AG09319 (cell line): ENCODE measurements at places on chromosomes 7 and 10.

GRCh38 chr10:96896884-96897589, 64.9 kb downstream of the LCOR start:
- no peak for DNase-seq

- no peak for DNase-seq
These were observed 140.7 kb downstream of the SND1 start for GRCh38 chr7:127792528-127793342.

- no peak for DNase-seq
These were observed 42.6 kb downstream of the CDK6 start for GRCh38 chr7:92793656-92794205.

DNA sequence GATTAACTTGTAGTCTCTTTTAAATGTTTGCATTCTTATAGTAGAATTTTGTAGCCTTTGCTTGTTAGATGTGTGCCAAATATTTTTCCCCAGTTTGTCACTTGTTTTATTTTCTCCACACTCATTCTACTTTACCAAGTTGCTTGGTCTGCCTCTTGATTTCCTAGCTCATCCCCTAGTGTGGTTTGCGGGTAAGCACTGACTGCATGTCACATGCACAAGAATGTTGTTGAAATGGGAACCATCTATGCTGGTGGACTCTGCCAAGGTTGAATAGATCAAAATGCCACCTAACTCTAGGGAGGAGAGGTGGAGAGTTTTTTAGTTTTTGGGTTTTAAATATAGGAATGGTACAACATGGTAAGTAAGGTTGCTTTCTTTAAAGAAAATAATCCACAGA, 47.6 kb downstream of the FZD1 start:
- no peak for DNase-seq

DNA sequence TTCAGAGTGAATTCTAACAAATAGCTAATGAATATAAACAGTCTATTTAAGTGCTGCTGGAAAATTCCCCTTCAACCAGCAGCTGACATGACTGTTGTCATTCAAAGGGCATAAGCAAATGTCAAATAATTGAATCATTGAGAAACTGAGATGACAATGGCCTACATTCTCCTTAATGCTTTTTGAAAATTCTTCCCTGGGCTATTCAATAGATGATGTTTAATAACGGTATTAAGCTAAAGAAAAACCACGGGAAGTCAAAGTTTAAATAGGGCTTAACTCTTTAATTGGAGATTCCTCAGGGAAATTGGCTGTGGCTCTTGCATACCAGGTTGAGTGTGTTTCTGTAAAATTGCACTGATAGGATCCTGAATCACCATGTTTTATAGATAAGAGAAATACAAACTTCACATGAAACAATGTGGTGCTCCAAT, 77.0 kb downstream of the ARL4A start:
- DNase-seq, result no peak

DNA sequence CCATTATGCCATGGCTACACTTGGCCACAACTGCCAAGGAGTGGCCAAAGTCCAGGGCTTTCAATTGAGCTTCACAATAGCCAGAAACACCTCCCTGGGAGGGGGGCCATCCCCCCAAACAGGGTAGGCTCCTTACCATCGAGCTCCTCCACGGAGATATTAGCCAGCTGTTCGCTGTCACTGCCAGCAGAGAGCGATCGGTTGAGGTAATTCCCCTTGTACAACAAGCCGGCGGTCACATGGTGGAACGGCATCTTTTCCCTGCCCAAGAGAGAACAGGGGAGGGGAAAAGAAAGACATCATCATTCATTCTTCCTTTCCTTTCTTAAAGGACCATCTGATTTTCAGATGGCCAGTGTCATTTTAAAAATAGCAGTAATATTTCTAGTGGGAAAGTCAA, 133.6 kb downstream of the CALN1 start:
- DNase-seq, result no peak

DNA sequence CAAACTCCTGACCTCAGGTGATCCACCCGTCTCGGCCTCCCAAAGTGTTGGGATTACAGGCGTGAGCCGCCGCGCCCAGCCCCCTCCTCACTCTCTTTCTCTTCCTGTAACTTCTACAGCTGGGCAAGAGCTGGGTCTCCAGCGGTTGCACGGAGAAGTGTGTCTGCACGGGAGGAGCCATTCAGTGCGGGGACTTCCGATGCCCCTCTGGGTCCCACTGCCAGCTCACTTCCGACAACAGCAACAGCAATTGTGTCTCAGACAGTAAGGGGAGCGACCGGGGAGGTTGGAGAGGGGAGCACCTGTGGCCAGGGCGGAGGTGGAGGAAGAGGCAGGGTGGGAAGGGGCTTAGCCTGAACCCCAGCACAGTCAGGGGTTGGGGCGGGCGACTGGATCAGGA, 41.4 kb downstream of the EPHB4 start:
- DNase-seq, result no peak

DNA sequence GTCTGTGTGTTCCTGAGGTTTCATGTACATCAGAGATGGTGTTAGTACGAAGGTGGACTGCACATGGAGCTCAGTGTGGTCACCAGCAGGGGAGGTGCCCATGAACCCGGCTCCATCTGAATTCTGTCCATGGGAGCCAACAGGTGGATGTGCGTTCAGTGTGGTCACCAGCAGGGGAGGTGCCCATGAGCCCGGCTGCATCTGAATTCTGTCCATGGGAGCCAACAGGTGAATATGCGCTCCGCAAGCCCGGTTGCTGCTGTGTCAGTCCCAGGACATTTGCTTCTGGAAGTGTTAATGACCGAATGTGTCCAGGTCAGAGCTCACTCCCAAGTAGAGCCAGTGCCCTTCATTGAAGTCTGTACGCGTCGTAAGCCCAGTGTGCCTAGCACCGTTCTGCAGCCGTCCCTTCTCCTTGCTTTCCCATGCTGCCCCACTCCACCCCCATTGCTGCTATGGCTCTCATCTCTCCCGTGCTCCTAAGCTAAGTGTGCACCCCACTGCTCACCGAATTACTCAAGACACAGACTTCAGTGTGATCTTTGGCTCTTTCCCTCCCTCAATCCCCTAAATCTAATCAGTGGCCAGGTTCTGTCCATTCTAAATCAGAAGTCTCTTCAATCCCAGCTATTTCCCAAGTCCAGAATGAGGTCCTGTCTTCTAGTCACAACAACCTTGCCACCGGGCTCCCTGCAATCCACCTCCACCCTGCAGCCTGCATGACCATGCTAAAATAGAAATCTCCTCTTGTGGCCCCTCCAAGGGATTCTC, 352.4 kb downstream of the TCERG1L start:
- DNase-seq, result no peak

DNA sequence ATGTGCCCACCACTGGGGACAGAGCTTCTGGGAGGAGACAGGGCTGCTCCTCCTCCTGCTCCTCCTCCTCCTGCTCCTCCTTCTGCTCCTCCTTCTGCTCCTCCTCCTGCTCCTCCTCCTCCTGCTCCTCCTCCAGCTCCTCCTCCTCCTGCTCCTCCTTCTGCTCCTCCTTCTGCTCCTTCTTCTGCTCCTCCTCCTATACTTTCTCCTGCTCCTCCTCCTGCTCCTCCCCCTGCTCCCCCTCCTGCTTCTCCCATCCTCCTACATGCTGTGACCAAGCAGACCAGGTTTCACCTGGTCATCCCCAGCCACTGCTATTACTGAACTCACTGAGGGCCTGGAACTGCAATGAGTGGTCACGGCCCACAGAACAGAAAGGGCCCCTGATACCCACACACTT, 154.0 kb upstream of the PPP2R2D start:
- no peak for DNase-seq

GRCh38 chr7:52831321-52831720, 204.1 kb upstream of the POM121L12 start:
- no peak for DNase-seq

DNA sequence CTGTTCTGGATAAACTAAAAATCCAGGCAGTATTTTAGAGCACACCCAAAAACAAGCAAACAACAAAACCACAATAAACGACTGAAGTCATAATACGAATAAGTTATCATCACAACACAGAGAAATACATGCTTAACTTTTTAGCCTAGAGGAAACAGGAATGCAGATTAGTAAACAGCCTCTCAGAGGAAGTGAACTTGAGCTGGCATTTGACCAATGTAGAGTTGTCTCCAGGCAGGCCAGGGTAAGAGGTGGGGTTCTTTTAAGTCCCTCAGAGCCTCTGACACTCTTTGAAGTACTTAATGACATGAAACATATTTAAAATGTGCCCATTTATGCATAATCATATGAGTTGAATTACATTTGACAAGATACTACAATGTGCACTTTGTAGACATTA, 43.3 kb upstream of the PLXDC2 start:
- no peak for DNase-seq

DNA sequence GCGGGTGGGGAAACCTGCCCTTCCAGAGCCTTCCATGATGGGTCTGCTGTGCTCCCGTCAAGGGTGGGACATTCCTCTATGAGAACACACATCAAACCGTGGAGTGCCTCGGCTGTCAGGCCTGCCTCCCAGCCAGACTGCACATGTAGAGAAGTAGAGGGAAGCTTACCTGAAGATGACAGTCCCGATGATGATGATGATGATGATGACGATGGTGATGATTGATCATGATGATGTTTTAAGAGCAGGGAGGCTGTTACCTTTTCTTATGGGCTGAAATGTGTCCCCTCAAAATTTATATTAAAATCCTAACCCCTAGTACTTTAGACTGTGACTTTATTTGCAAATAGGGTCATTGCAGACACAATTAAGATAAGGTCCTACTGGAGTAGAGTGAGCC, 76.1 kb upstream of the ANLN start:
- DNase-seq, result no peak

DNA sequence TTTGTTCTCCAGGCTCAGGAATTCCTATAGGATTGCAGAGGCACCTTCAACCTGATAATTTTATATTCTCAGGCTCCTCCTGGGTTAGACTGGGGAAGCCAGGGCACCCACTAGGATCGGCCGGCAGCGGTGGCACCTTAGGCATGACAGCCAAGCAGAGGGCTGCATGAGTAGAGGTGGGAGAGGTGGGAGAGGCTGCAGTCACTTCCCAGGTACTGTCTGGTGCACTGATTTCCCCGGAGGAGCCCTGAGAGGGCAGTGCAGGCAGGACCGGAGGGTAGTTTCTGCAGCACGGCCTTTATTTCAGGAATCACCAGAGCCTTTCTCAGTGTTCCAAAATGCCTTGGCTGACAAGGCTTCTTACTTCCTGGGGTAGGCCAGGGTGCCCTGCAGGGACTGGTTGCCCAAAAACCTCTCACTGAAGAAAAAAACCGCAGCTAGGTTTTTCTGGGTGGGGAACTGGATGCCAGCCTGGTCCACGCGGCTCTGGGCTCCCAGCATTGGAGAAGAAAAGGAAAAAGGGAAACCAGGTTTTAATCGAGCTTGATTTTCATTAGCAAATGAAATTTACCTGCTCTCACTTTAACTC, 3.6 kb upstream of the HOXA13 start:
- no peak for DNase-seq
